Mesenteric fat pad (tissue), 1 donor: ENCODE measurements at places on chromosomes 6 and 20. TPM values are rescaled to one million over a fixed set of nuclear protein-coding genes. Genes with fewer than 3 reads are reported as not detected.

BAK1 gene
- 15.2 TPM for total RNA-seq

GRCh38 chr6:133814238-133814637 is 74.7 kb upstream of the TCF21 start:
- DNase-seq = no peak

DNA sequence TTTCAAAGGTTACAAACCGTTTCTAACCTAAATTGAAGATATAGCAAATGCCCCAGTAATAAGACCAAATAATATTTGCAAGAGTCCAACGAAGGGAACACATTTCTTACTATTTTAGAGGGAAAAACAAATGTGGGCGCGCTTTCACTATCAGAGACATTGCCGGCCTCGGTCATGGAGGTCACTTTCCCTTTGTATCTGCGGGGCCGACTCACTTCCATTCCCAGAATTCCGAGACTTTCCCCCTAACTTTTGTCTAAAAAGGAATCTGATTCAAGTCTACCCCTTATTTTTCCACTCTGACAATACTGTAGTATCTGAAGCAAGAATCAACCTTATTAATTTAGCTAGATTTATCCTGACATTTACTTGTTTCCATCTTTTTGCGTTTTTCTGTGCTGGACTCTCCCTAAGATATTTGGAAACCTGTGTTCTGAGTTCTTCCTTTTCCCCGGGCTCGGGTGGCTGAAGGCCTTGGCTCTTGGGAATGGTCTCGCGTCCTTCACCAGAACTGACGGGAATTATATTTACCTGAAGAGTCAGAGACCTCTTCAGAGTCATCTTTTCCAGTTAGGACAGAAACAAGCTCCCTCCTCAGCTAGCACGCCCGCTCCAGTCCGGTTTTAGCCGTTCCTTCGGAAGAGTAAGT is 71.8 kb upstream of the ZNF184 start:
- DNase-seq = no peak

DNA sequence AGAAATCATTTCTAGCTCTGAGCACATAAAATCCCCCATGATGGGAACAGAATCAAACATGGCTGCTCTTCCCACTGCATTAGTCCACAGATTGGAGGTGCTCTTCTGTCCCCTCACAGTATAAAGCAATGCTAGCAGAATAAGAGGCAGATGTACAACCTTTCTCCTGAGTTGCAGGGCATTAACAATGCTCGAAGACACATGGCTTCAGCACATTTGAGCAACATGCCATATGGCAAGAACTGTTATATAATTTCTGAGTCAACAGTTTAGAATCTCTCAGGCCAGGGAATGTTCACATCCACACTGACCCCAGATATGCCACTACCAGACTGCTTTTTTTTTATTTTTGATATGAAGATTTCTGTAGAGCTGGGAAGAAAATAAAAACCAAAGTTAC is 119.6 kb downstream of the KIF13A start:
- DNase-seq = no peak

DNA sequence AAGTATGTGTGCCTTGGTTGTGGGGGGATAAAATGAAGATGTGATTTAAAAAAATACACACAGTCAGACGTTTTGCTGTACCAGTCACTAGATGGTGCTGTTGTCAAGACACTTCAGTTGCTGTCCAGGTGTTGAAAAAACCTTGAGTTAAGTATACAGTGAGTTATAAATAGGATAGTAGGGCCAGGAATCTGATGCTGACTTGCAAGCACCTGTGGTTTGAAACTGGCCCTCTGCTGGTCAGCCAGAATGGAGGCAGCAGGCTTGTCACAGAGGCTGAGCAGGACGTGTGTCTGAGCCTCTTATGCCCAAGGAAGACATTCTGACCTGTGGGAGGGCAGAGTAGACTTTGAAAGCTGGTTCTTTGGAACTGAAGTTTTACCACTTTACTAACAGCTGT is 27.8 kb downstream of the RNF8 start:
- no peak for DNase-seq

DNA sequence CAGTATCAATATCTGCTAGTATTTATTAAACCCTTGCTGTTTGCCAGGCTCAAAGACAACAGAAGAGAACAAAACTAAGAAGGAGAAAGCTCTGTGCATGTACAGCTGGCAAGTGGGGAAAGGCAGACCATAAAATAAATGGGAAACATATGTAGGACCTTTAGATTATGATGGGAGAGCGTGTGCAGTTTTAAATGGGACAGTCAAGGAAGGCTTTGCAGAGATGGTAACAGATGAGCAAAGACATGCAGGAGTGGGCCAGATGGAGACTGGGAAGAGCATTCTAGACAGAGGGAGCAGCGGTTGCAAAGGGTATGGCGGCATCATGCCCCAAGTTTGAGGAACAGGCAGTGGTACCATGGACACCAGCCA is 260.0 kb downstream of the NRN1 start:
- DNase-seq = no peak
